ENCODE measurements at places on chromosomes 13 and 19.

DNA sequence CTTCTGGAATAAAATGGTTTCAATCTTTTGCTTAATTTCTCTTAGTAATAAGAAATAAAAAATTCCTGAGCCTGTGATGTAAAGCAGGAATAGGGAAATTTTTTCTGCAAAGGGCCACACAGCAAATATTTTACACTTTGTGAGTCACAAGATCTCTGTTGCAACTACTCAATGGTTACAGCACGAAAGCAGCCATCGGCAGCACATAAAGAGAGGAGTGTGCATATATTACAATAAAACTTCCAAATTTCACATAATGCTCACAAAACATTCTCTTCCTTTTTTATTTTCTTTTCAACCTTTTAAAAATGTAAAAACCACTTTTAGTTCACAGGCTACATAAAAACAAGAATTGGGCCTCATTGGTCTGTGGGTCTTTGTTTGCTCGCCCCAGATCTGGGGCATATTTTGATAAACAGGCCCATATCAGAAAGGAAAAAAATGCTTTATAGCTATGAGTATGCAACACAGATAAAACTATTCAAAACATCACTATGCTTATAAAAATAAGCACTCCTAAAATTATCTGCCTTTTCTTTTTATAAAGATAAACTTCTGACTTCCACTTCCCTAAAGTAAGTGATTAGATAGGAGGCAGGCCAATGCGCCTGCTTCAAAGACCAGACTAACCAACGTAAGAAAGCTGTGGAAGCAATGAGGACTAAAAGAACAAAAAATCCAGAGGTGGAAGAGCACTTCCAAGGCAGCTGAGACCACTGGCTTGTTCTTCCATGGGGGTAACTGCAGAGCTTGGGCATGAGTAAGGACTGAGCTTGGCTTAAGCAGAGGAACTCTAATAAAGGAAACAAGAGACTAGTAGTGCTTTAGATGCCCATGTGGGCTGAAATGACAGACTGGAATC lies 26.5 kb downstream of the MYCBP2 start:
- no peak for DNase-seq

GRCh38 chr19:35055715-35056179 lies 14.2 kb downstream of the HPN start:
- DNase-seq, result no peak

DNA sequence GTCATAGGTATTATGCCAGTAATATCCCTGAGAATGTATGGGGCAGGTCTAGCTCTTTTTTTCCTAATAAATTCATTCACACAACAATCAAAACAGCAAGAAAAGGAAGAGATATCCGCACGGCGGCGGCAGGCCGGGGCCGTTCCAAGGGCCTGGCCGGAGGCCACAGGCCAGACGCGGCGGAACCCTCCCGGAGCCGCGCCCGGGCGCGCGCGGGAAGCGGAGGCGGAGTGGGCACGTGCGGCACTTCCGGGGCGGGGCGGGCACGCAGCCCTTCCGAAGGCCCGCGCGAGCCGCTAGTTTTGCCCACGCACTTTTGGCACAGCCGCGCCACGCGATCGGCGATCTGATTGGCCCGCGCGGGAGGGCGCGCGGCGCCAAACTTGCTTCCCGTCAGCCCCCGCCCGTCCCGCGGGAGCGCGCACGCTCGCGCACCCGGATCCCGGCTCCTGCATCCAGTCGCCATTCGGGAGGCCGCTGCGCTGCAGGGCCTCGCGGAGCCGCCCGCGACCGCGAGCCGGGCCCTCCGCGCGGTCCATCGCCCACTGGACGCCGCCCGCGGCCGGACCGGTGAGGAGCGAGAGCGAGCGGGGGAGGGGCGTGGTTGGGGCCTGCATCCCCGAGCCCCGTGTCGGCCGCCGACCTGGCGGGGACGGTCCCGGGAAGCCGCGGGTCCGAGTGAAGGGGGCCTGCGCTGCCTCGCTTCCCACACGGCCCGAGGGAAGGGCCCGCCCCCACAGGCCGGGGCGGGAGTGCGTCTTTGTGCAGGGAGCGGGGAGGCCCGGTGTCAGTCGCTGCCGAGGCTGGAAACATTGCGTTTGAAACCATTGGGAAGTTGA lies at the start of gene CHAMP1:
Gene CHAMP1 (plus strand): TSS at position 430 of the 839 bp plus-strand sequence. CDS start 9,340 bp downstream, outside the sequence.
- peak; percentile 77 for DNase-seq

DNA sequence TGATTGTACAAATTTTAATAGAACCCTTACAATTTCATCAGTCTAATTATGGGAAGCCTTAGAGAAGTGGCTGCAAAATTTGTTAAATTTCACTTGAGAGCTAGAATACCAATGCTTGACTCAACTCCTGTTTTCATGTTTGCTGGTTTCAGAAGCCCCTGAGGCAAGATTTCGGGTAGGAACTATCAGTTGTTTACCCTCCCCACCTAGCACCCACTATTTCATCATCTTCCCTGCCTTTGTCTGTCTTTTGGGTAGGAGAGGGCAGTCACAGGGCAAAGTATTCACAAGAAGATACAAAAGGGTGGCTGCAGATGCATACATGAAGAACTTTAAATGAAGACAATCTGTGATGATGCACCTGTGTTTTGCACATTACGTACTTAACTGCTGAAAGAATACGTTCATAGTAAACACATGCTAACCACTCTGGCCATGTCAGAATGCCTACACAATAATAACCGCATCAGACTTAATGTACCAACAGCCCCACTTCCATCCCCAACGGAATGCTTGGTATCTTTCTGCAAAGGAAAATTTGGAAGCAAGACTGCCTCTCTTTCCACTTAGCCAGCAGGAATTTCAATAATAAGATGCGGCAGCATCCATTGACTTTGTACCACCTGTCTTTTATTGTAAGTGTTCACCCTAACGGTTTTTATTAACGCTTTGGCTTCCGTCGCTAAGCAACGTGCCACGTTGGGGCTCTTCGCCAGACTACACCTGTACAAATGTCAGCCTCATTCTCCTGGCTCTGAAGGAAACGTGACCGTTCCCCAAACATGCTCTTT lies 30.4 kb downstream of the TPT1 start:
- DNase-seq, result no peak

DNA sequence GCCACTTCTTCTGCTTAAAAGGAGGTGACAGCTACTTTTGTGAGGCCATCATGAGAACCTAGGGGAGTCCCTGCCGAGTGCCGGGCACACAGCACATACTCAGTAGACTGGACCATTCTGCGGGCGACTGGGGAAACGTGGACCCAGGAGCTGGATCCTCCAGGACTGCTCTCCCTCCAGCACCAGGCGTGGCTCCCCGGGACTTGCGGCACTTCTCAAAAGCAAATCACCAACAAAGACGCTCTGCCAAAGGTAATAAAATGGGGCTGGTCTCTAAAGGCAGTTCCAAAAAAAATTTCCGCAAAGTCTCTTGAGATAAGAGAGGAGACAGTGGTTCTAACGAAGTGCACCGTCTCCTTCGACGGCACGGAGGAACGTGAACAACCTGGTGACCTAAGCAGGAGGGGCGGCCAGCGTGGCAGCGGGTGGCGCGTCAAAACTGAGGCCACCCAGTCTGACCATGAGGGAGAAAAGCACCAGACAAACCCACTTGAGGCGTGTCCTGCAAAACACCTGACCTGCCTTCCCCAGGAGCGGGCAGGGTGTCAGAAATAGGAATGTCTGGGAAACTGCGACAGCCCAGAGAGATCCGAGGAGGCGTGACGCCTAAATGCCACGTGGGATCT lies 1.4 kb upstream of the TMPRSS9 start:
- DNase-seq, result no peak

DNA sequence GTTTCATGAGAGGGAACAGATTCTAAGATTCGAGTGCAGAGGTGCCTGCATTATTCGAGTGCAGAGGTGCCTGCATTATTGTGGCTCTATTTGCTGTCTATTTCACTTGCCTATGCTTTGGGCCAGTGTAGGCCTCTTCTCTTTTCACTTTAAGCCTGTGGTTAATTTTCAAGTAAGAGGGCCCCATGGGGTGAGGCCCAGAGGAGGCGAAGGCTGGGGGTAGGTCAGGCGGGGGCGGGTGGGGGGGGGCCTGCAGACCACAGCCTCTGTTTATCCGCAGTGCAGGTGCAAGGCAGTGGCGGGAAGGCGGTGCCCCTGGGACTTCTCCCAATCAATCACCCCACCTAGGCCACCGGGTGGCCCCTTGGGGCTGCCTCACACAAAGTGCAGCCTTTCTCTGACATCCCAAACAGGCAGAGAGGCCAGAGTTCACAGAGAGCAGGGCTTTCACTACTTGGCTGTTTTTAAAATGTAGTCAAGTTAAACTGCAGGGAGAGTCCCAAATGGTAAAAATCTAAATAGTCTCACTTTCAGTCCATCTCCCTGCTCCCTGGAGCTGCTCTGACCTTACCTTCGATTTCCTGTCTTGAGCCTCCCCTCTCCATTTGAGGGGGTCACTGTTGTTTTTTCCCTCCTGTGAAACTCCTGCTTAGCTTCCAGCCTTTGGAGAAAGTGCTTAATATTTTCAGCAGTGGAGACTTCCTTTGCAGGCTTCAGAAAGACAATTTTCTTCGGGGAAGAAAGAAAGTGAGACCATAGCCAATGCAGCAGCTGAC lies 249.0 kb downstream of the DLEU7 start:
- DNase-seq, result no peak

DNA sequence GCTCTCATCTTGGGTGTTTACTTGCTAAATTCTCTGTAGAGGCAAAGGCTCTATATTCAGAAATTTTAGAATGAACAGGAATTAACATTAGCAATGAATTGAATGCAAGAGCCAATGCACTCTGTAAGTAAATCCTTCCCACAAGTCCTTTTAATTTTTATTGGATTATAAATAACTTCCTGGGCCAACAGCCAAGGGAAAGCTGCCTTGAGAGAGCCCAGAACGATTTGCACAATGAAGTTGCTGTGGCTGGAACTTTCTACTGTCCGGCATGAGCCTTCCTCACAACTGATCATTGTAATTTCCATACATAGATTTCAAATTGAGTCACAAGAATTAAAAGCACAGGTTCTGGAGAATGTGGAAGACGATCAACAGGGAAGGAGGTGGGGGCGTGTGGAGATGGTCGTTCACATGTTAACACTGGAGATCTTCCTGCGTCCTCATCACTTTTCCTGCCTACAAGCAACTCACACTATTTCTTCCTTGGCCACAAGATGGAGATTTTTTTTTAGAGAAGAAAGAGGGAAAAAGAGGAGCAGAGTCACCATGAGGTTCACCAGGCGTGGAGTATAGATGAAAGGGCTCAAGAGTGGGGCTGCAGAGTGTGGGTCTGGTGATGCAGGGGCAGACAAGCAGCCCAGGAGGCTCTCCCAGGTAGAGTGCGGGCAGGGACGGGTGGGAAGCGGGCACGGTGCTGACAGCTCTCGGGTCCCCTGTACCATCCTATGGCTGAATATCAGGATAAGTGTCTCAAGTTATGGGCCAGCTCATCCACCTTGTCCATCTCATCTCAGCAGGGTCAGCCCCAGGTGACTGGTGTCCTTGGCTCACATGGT lies 110.7 kb downstream of the SOX1 start:
- DNase-seq, result no peak
